ENCODE measurements at places on chromosomes 4 and X.

DNA sequence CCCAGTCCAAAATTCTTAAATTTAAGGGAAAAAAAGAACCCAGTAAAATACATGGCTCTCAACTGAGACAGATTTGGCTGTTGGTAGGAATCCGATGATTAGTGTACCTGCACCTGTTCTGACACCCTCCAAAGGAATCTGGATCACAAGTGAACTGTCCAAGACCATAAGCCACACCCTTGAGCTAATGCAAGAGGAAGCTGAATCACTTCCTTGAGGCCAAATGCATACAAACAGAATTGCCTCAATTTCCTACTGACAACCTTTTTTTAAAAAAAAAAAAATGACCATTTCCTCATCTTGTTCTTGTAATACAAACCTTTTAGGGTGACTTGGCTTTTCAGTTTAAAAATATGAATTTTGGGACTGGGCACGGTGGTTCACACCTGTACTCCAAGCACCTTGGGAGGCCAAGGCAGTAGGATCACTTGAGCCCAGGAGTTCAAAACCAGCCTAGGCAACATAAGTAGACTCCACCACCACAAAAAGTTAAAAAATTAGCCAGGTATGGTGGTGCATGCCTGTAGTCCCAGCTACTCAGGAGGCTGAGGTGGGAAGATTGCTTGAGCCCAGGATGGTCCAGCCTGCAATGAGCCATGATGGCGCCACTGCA, 10.7 kb upstream of the FBXL5 start:
- DNase-seq, result no peak

- no peak for DNase-seq
Measured at GRCh38 chr4:82776925-82777542, 21.6 kb downstream of the SCD5 start.

GRCh38 chr4:16150716-16151115, 66.9 kb upstream of the PROM1 start:
- DNase-seq, result no peak

DNA sequence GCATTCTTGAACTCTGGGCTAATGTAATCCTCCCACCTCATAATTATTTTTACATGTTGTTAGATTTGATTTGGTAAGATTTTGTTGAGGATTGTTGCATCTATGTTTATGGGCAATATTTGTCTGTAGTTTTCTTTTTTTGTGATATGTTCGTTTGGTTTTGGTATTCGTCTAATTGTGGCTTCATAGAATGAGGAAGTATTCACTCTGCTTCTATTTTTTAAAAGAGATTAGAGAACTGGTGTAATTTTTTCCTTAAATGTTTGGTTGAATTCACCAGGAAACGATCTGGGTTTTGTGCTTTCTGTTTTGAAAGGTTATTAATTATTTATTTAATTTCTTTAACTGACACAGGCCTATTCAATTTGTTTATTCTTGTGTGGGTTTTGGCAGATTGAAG, 161.2 kb upstream of the NUDT6 start:
- DNase-seq, result no peak

DNA sequence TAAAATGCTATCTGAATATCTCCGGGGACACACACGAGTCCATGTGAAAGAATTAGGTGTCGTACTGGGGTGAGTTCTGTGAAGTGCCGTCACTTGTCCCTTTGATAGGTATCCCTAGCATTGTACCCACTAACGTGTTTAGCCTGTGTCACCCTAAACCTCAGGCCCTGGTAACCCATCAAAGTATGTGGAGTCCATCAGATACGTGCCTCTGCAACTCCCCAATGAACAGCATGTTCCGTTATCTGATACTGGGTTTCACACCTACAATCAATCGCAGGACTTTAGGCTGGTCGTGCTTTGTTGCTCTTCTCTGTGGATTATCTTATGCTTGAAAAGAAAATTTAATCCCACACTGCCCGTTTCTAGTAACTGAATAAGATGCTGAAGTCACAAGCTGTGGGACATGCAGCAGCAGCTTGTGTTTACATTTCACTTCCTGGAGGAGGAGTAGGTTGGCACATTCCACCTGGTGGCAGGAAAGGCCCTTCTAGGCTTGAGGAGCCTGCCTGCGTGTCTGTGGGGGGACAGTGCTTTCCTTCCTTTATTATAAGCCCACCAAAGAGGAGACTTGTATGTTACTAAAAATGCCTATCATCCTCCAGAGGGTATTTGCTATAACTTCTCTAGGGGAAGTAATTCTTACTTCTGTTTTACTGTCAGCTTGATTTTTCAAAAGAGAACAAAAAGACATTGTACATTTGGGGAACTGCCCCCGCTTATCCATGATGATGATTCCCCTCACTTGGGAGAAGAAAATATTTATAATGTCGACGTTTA, 127.2 kb downstream of the FNIP2 start:
- DNase-seq, result no peak

GRCh38 chr4:8370835-8371595, 69.5 kb downstream of the ACOX3 start:
- DNase-seq, result no peak

All from NT2/D1 (cell line).